Thymus (tissue), 14 donors: ENCODE measurements at places on chromosomes 1 and 21. TPM values are rescaled to one million over a fixed set of nuclear protein-coding genes. Genes with fewer than 3 reads are reported as not detected.

DNA sequence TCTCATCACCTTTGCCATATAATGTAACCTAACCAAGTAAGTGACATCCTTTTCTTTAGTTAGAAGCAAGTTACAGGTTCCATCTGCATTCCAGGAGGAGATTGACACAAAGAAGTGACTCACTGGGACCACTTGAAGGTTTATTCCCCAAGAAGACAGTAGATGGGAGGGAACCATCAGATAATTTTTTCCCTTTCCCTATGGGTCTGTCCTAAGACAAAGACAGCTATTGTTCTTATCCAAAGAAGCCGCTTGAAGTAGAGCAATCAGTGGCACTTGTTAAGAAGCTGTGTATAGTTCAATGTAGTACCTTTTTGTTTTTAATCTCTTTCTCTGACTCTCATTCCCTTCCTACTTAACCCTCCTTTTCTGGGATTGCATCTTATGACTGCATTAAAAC is 139.9 kb upstream of the B3GALT2 start:
- no peak for DNase-seq

GRCh38 chr1:222522105-222522915 is 25.6 kb downstream of the HHIPL2 start:
- no peak for DNase-seq

GRCh38 chr1:232339073-232339472 is 290.9 kb downstream of the SIPA1L2 start:
- DNase-seq, result no peak

DNA sequence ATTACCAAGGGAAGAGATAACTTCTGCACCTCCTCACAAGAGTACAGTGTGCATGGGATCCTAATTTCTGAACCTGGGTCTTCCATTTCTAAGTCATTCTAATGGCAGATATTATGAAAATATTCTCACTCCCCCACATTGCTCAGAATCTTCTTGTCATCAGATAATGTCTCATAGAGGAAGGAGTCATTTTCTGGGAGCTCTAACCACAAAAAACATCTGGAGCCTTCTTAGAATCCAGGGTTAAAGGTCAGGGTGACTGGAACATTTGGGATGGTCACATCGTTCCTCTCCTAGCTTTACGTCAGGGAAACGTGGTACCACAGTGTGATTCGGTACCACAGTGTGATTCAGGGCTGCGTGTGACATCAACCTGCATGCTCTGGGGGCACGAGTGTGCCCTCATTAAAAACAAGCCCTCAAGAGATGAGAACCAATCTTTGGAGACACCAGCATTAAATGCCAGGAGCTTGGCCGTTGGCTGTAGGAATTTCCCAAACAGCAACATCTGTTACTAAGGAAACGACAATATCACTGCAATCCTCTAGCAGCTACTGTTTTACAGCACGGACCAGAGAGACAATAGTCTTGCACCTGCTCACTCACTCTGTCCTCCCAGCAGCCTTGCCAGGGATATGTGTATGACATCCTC is 179.1 kb downstream of the PSMG1 start:
- DNase-seq, result no peak

GRCh38 chr1:42971841-42972291 is 13.2 kb upstream of the SLC2A1 start:
- DNase-seq, result no peak

DNA sequence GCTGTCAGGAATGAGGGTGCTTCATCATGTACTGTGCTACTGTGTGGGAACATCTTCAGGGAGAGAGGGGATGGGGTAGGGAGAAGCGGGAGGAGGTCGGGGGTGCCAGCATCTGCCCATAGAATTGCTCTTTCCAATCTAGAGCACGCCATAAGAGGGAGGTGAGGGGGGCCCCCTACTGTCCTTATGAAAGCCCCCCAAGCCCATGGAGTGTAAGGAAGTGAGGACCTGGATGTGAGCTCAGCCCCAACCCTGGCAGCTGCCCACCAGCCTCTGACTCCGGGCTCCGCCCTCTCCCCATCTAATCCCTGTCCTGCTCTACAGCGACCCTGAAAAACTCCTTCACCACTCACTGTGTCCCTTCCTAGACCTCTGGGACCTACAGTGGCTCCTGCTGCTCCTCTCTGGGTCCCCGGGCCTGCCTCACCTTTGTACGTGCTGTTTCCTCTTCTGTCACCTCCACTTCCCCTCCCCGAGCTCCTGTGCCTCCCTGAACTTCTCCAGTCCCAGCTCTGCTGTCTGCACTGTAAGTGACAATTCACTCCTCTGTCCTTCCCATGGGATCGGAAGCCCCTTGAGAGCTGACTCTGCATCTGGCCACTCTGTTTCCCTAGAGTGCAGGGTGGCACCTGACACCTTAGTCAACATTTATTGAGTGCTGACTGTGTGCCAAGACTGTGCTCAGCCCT is 269.4 kb downstream of the PTPRU start:
- no peak for DNase-seq

DNA sequence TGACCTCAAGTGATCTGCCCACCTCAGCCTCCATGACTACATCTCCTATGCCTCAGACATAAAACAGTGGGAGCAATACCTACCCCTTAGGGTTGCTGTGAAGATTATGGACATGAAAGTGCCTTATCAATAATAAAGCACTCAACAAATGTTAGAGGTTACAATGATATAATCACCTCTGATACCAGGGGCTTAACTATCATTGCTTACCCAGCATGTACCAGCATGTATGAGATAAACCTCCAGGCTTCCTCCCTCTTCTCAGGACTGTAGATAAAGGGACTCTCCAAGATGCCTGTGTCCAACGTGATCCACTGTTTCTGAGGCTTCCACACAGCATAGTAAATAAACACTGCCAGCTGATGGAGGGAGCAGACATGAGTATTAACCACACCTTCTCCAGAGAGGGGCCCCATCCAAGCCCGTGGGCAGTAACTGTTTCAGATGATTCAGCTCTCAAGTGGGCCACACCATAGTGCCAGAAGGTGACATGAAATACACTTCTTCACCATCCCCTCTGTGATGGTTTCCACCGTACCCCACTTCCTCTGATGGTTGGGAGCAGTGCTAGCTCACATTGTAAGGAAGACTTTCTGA is 26.2 kb downstream of the RHBDL2 start:
- DNase-seq, result no peak

GRCh38 chr21:42094811-42095210 is 23.7 kb downstream of the UMODL1 start:
- DNase-seq, result no peak

GRCh38 chr1:246629030-246629429 is 62.8 kb downstream of the CNST start:
- no peak for DNase-seq

The TMPRSS3 gene
- polyA plus RNA-seq, result 1.1 TPM

GRCh38 chr1:225825607-225826007 is 15.7 kb downstream of the EPHX1 start:
- no peak for DNase-seq

GRCh38 chr21:34604556-34604955 is 10.4 kb downstream of the RCAN1 start:
- no peak for DNase-seq

DNA sequence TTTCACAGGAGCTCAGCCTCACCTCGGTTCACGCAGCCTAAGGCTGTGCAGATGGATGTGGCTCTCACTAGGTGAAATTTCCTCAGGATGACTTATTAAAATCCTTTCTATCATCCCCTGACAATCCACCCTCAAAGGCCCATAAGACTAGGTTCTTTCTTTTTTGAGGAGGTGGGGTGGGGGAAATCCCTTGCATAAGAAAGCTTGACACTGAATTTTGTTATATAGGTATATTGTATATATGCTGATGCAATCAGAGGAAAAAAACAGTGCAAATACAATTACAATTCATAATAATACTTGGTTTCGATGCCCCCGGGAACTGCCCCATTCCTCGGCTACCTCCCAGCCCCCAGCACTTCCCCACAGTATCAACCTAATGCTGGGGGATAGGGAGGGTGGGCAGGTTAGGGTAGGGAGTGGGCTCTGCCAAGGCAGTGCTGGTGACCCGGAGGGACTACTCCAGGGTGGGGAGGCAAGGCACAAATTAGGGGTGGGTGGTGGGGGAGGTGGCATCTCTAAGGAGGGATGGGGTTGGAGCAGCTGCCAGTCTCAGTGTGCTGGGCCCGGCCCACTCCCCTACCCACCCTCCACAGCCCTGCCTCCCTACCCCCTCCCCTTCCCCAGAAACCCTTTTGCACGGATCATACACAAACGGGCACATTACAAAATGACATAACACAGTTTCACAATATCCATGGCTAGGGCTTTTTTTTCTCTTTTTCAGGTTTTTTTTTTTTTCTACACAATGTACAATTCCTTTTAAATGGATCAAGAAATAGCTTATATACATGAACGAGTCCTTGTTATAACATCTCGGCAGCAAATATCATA is 30.9 kb downstream of the SLC27A3 start:
- no peak for DNase-seq

The SLAMF1 gene
- polyA plus RNA-seq, result 115 TPM

DNA sequence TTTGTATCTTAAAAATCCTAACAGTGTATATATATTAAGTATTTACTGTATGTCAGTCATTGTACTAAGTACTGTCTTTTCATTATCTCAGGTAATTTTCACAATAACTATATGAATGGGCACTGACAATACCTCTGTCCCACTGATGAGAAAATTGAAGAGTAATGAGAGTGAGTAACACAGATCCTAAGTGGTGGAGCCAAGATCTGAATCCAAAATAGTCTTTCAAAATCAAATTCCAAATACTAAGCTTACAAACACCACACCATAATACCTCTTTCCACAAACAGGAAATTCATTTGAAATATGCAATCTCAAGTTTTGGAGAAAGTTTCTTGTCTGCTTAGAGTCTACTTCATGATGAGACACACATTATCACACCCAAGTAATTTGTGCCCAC is 105.9 kb upstream of the EDEM3 start:
- no peak for DNase-seq

DNA sequence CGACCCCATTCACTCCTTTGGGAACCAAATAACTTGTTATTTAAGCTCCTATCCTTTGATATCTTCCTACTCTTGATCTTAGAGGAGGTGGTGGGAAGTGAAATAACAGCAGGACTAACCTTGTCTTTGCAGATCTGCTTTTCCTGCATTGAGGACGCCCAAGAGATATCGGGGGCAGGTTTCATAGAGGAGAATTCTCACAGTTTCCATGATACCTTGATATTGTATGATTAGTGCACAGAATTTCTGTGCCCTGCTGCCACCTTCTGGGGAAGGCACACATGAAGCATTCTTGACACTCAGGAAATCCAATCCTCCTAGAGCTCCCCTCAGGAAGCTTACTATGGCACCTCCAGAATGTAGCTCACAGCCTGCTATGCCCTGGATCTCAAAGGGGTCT is 1.6 kb downstream of the CD1B start:
- peak; percentile 64 for DNase-seq

GRCh38 chr1:55981010-55981650 is 598.2 kb downstream of the PLPP3 start:
- DNase-seq, result no peak

- DNase-seq, result no peak
Observed at GRCh38 chr1:109756848-109757521, 6.7 kb downstream of the EPS8L3 start.

GRCh38 chr1:33151116-33151515 is 30.7 kb downstream of the TRIM62 start:
- no peak for DNase-seq

DNA sequence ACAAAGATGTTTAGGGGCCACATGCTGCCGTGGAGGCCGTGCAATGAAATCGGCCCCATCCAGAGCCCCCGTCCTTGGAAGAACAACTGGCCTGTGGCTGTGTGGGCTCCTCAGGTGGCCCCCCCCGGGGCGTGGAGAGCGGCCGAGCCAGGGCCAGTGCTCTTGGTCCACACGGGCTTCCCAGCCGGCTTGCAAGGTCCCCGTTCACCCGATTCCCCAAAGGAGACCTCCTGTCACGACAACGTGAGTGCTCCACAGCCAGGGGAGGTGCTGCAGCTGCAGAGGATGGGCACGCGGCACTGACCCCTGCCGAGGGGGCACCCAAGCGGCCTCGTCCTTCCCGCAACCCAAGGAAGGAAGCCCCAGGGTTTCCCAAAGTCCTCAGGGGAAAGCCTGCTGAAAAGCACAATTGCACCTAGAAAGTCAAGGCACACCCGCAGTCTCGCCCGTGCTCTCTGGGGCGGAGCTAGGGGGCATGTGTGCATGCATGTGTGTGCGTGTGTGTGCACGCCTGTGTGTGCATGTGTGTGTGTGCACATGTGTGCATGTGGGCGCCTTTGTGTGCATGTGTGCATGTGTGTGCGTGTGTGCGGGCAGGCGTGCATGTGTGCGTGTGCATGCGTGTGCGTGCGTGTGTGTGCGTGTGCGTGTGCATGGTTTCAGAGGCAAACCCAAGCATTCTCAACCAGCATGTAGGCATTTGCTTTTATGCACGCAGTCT is 48.2 kb downstream of the SLX9 start:
- no peak for DNase-seq

GRCh38 chr1:117707371-117707770 is 101.5 kb downstream of the TENT5C start:
- DNase-seq, result no peak

DNA sequence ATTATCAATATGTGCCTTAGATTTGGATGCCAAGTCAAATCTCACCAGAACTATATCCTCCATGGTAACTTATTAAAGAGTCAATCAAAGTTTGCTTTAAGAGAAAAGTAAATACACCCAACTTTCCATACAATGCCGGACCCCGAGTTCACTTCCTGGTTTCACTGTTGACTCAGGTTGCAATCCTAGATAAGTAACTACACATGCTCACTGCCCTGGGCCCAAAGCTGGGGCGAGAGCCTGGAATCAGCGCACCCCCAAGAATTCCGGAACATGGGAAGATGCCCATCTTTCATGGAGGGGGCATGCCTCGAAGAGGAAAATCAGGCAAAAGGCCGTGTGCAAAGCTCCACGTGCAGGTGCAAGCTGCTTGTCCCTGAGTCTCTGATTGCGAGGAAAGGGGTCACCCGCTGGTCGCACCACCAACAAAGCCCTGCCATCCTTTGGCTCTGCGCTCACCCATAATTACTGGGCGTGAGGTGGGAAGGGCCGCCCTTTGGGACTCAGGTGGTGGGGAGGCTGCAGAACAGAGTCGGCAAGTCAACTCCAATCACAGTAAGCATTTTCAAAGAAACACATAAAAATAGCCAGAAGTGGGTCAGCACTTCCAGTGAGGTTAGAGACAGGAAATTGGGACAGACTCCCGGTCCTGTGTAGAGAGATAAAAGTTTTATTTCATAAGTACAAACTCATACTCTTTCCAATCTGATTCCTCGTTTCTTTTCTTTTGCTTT is 167.7 kb downstream of the TOMM20 start:
- no peak for DNase-seq

DNA sequence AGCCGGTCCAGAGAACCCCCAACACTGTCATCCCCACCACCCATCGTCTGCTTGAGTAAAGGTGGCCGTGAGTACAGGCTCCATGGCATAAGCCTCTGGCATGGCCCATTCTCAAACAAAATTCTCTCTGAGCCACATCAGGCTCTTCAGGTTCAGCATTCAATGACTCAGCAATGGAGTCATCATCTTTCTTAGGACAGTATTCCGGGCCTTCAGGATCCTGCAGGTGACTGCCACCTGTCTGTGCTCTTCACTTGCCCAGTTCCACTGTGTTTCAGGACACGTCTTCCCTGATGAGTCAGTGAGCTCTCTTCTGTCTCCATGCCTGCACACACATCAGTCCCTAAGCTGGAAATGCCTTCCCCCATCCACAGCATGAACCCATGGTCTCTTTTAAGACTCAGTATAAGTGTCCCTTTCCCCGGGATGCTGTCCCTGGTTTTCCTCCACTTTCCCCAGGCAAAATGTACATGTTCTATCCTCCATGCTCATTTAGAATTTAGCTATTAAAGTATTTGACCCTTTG is 81.1 kb upstream of the FGGY start:
- no peak for DNase-seq
